ENCODE measurements at places on chromosomes 11 and 22.

DNA sequence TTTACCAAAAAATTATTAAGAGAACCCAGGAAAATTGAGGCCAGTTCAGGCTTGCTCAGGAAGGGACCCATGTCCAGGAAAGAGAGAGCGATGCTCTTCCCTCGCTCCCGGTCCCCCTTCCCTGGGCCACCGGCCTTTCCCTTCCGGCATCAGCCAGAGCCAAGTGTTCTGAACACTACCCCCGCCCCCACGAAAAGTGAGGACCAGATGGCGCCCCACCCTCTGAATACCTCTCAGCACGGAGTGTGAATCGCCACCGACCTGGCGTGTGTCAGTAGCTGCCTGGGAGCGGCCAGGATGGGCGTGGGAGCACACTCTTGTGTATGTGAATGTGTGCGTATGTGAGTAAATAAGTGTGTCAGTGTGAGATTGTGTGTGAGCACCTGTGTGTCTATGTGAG is 20.2 kb downstream of the RPS6KA4 start:
- no peak for DNase-seq

DNA sequence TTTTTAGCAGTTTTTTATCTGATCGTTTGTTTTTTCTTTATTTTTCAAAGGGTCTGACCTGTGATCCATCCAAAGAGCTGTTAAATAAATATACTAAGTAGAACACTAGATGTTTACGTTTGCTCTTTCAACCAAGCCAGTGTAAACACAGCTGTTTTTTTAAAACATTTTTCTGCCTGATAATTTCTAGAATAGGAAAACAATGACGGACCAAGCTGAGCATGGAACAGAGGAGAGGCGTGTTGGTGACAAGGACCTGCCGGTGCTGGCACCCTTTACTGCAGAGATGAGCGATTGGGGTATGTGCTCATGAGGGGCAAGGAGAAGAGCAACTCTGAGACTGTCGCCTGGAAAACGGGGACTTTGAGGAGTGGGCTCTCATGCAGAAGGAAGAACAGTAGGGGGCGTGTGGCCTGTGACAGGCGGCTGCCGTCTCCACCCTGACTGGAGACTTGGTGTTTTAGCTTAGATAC is 28.6 kb upstream of the PANX2 start:
- DNase-seq: no peak

- no peak for DNase-seq
Measured at GRCh38 chr11:131980888-131981668, 610.7 kb downstream of the NTM start.

- DNase-seq: peak; percentile 67
Measured at GRCh38 chr11:57644748-57645688, 4.7 kb downstream of the YPEL4 start.

GRCh38 chr11:121592708-121593107 is 139.9 kb upstream of the SORL1-AS1 start:
- DNase-seq: no peak

- DNase-seq: no peak
Measured at GRCh38 chr11:109123816-109124787, 297.9 kb upstream of the C11orf87 start.

- DNase-seq: no peak
Measured at GRCh38 chr22:32632512-32633315, 158.1 kb downstream of the FBXO7 start.

DNA sequence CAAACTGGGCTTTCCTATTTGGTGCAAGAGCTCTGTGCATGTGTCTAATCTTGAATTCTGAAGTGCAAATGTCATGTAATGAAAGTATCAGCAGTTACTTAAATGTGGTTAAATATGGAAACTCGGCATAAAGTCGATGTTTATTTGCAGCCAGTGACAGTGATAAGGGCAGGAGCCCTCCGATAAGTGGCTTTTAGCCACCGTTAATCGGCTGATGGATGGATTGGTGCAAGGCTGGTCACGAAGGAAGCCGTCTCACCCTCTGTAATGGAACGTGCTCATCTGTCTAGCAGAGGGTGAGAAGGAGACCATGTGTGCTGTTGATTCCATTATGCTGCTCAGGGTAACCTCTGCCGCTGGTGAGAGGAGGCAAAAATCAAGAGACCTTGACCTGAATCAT is 121.8 kb upstream of the PAX6 start:
- DNase-seq: no peak

DNA sequence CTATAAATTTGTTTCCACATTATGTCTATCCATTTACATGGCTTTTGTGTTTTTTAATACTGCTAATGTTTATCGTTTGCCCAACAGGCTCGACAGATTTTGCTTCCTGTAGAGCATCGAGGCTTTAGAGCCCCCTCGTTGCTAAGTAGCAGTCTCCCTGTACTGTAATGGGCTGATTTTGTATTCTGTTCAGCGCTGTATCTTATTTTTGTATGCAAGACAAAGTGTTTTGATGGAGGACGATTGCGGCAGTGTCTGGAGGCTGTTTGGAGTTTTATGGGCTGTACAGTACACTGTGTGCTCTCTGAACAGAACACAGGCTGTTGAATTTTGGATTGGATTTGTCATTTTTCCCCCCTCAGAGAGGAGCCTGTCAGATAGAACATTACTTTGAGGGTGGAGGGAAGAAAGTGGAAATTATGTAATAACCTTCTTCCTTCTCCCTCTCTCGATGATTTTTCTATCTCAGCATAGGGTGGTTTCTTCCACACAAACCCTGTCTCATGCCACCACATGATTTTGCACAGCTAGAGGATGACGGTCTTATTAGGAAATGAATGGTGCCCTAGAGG is 104.4 kb downstream of the ZBTB16 start:
- DNase-seq: no peak

DNA sequence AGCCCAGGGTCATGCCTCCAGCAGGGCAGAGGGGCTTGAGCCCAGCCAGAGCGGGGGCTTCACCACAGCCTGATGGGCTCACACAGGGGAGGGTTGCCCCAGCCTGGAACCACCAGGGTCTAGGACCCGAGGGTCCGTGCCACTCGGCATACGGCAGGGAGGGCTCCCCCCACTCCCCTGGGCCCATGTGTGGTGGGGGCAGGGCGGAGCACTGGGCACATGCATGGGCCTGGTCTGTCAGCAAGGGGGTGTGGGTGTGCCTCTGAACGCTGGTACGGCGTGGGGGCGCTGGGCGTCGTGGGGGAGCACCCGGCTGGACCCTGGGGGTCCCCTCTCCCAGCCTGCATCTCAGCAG is 29.3 kb downstream of the MOB2 start:
- no peak for DNase-seq

DNA sequence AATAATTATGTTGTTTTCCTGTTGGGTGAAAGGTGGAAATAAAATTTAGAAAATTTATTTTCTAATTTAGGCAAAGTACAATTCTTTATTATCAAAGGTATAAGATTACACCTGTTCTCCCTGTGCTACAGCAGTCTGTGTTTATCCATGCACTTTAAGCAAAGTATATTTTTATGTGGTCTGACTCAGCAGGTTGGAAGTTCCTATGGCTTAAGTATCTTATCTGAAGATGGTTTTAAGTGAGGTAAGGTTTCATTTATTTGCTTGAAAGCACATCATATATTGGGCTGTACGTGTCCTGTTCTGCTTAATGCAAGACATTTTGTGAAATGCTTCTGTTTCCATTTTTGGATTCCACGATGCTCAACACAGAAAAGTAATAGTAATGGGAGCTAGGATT is 14.6 kb downstream of the PPME1 start:
- DNase-seq: no peak

DNA sequence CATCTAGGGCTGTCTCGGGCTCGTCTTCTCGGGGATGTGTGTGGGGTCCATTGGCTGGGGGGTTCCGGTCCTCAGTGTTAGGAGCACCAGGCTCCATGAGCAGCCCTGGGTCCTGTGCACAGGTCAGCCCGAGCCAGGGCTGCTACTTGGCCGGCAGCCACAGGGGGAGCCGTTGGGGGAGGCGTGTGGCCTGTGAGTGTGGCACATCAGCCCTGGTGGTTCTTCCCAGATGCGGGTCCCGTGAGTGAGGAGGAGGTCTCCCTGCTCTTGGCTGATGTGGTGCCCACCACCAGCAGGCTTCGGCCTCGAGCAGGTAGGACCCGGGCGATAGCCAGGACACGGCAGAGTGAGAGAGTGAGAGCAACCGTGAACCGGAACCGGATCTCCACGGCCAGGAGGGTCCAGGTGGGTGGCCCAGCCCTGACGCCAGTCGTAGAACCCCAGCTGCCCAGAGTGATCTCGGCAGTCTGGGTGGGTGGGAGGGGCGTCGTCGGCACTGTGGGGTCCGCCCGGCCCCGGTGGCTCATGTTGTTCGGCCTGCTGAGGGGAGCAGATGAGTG is 18.5 kb downstream of the IRF7 start:
- DNase-seq: no peak

- DNase-seq: no peak
Measured at GRCh38 chr11:69211920-69212797, 56.4 kb downstream of the SMIM38 start.

DNA sequence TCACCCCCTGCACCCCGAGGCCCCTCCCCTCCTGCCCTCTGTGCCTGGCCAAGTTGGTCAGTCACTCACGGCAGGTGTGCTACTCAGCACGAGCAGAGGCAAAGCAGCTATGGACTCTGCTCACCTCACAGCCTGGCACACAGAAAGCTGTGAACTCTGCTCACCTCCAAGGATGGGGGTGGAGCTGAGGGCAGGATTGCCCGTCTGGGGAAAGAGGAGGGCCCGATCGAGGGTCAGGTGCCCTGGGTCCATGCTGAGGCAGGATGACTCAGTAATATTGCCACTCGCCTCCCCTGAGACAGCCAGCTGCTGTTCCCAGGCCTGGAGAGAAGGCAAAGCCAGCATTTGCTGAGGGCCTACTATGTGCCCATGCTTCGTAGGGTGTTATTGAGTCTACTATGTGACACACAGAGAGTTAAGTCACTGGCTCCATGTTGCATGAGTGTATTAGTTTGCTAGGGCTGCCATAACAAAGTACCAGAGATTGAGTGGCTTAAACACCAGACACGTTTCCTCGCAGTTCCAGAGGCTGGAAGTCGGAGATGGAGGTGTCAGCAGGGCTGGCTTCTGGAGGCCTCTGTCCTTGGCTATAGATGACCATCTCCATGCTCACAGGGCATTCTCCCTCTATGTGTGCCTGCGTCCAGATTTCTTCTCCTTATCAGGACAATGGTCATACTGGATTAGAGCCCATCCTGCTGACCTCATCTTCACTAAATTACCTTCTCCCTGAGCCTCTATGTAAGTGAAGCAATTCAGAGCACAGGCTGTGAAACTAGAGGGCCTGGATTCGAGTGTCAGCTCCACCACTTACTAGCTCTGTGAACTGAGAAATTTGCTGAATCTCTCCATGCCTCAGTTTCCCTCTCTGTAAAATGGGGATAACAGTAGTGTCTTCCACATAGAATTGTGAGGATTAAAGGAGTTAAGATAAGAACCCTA is 13.2 kb upstream of the TSKU start:
- DNase-seq: no peak

DNA sequence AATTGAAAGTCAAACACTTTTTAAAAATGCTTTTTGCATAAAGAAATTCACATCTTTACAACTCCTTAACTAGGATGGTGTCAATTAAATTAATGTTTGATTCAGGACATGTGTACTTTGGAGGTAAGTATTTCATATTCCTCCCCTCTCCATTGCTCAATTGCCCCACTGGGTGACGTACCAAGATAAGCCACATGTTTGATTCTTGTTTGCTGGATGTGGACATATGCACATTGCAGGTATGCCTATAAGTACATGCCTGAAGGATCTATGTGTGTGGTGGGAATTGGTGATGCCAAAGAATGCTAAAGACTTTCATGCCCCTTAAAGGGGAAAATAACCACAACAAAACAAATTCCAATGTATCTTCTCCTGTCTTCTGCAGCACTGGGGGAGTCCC is 5.8 kb downstream of the CD44 start:
- DNase-seq: no peak
